ENCODE measurements at places on chromosomes 11 and 22.

- no peak for DNase-seq
Measured at GRCh38 chr11:57160665-57161064, 21.1 kb upstream of the LRRC55 start.

GRCh38 chr11:103877221-103877620 lies 159.2 kb upstream of the DDI1 start:
- DNase-seq, result no peak

GRCh38 chr11:13680501-13681264 lies 12.2 kb downstream of the FAR1 start:
- DNase-seq, result peak; percentile 19

GRCh38 chr11:26834601-26835000 lies 112.7 kb upstream of the SLC5A12 start:
- no peak for DNase-seq

GRCh38 chr22:45120440-45120839 lies 43.3 kb upstream of the NUP50 start:
- DNase-seq, result no peak
